Testis (tissue), 5 donors: ENCODE measurements at places on chromosomes 4 and X. TPM values are rescaled to one million over a fixed set of nuclear protein-coding genes. Genes with fewer than 3 reads are reported as not detected.

The HMX1 gene
- total RNA-seq: 4.2 TPM

GRCh38 chr4:142549726-142550463 is 296.2 kb downstream of the INPP4B start:
- DNase-seq: no peak
- H3K4me3 ChIP-seq: no peak overlapping the region
- H3K4me1 ChIP-seq: no peaks in the 10 kb centered on the region
- H3K36me3 ChIP-seq: no peaks in the 10 kb centered on the region
- no peaks in the 10 kb centered on the region for H3K27me3 ChIP-seq

The RS1 gene
- not detected for total RNA-seq

DNA sequence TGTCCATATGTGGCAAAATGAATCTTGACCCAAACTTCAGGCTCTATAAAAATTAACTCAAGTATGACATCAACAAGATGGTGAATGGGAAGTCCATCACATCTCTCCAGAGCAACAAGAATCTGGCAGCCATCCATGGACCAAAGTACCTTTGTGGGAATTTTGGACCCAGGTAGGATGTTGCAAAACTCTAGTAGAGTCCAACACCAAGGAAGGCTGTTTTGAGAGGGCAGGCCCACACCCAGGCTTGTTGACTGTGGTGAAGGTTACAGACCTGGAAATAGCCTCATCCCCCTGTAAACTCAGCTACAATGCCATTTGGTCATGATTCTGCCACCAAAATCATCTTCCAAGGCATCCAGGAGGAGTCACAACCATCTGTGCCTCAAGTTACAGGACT is 12.9 kb downstream of the DGAT2L6 start:
- no peak for DNase-seq
- H3K4me3 ChIP-seq: no peak overlapping the region
- no peaks in the 10 kb centered on the region for H3K27me3 ChIP-seq
- no peaks in the 10 kb centered on the region for H3K36me3 ChIP-seq

The OPHN1 gene
- 5.5 TPM for total RNA-seq

The MAGEA8 gene
- total RNA-seq: 2.0 TPM

The ADH1A gene
- total RNA-seq: not detected

- H3K36me3 ChIP-seq: no peaks in the 10 kb centered on the region
- no peaks in the 10 kb centered on the region for H3K4me1 ChIP-seq
- no peak overlapping the region for H3K27ac ChIP-seq
- H3K27me3 ChIP-seq: no peaks in the 10 kb centered on the region
Measured at GRCh38 chrX:121456315-121456714, 408.9 kb downstream of the GLUD2 start.
